ENCODE measurements at places on chromosomes 1 and 21. TPM values are rescaled to one million over a fixed set of nuclear protein-coding genes. Genes with fewer than 3 reads are reported as not detected.

The FOXD3 gene
- 3.1 TPM for total RNA-seq

The MYBPH gene
- not detected for total RNA-seq

The LYPD8 gene
- not detected for total RNA-seq

The FAM151A gene
- total RNA-seq = not detected

The PDE9A gene
- total RNA-seq = 71.6 TPM

The CLCA1 gene
- total RNA-seq = not detected
